ENCODE measurements at places on chromosomes 5 and 9.

- DNase-seq, result peak; percentile 8
Observed at GRCh38 chr9:122402403-122402871, 31.6 kb downstream of the PTGS1 start.

GRCh38 chr9:109437286-109437685, 60.8 kb downstream of the PTPN3 start:
- no peak for DNase-seq

DNA sequence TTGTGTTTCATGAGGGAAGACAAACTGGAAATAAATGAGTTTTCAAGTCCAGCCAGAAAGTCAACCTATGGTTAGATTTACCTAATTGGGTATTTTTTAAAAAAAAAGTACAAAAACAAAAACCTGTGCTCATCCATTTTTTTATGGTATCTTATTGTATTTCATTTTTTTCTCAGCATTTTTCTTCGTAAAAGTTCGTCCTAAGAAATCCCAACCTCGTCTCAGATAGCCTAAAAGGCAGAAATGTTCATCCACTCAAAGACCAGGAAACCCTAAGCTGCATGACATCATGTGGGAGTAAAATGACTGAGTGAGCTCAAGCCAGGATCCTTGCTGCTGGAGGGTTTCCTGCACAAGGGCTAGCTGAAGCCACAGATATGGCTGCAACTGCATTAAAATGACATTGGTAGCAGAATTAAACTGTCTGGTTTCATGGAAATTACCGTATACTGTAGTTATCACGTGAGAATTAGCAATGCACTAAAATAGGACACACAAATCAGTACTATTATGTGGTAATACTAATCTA, 70.4 kb downstream of the NFIB start:
- DNase-seq, result no peak

GRCh38 chr9:86337469-86338108, 16.6 kb downstream of the TUT7 start:
- no peak for DNase-seq

- peak; percentile 71 for DNase-seq
Observed at GRCh38 chr5:123810253-123810652, 298.3 kb downstream of the CSNK1G3 start.

DNA sequence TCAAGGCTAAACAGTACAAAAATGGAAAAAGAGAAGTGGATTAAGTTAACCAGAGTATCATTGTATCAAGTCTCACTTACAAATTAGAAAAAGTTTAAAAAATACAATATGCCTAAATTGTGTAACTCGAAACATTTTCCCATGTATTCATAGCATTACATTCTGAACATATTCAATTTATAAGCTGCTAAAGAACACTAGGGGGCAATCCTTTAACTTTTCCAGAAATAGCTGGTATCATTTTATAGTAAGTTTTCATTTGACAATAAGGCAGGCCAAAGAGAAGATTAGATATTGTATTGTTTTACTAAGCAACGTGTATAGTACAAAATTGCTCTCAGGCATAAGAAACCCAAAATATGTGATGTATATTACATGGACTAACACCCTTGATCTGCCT, 234.6 kb downstream of the ADGRV1 start:
- no peak for DNase-seq

DNA sequence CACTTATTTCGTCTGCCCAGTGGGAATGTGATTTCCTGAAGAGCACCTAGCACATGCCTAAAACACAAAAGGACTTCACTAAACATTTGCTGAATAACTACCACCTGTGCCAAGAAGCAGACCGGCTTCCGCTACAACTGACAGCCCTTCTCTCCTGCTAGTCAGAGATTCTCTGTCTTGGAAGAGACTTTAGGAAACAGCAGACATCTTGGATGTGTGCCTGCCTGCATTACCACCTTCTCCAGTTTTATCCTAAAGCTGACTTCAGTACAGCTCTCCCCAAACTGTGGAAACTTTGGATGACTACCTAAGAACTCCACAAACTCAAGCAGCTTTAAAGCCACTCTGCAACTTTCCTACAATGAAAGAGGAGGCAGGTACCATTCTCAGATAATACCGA, 116.5 kb upstream of the MAN2A1 start:
- DNase-seq, result no peak

DNA sequence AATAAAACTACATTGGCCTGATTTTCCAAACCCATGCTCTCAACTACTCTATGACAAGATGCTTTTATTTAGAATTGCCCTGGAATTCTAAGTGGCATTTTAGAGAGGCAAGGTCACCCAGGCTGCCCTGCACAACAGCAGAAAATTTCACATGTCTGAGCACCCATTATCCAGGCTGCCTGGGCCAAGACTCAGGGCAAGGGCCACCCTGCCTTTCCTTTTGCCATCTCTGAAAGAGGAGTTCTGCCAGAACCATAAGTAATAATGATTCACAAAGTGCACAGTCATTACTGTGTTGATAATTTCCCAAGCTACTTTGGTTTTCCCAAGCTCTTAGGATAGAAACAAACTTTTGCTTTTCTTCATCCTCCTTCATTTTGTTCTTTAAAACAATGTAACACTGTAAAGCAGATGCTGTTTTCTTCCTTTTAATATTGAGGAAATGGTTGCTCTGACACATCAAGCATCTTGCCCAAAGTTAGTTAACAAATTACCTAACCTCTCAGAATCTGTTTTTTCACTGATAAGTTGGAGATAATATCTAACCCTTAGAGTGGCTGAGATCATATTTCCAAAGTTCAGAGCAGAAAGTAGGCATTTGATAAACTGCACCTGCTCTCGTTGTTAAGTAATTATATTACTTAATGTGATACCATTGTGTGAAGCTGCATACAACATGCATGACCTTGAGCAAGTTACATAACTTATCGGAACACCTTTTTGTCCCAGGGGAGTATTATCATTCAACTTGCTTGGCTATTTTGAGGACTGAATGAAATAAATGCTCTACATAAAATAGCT, 325.6 kb downstream of the PRELID2 start:
- no peak for DNase-seq

DNA sequence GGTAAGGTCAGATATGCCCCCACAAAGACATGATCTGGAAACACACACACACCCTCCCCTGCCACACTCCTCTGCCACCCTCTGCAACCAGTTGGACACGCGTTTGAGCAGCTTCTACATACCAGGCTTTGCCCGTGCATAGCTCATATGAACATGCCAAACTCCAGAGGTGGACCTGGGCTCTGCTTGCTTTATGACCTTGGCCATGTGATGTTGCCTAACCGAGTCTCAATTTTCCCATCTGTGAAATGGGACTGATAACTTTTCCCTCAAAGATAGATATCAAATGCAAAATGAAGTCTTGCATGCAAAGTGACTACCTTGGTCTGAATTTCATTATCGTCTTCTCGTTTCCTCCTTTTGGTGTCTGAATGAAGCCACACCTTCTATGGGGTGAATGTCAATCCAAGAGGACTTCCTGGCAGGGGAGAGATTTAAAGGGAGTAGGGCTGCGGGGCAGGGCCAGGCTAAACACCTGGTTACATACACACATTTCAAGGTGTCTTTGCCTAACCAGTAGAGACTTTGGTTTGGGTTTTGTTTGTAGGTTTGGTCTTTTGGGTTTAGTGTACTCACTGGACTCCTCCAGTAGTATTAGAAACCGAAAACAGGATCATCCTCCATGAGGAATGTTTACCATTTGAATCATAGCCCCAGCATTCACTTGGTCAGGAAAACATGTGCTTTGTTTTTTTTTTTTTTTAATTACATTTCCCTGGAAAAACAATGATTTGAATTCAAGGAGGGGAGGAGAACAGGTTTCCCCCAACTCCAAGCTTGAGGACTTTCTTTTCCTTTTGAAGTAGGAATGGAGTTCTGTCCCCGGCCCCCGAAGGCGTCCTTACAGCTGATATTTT, 63.2 kb downstream of the COL27A1 start:
- no peak for DNase-seq

GRCh38 chr9:31700252-31701045, 684.0 kb upstream of the ACO1 start:
- no peak for DNase-seq

- peak; percentile 36 for DNase-seq
Observed at GRCh38 chr9:121398374-121398773, 28.3 kb upstream of the STOM start.

GRCh38 chr9:126677188-126678084, 63.7 kb downstream of the LMX1B start:
- DNase-seq, result no peak

- DNase-seq, result no peak
Observed at GRCh38 chr5:132182359-132183040, 45.2 kb downstream of the P4HA2 start.

- no peak for DNase-seq
Observed at GRCh38 chr9:127967151-127967809, 13.5 kb downstream of the EEIG1 start.

GRCh38 chr9:81370650-81371049, 318.7 kb downstream of the TLE1 start:
- DNase-seq, result peak; percentile 15

DNA sequence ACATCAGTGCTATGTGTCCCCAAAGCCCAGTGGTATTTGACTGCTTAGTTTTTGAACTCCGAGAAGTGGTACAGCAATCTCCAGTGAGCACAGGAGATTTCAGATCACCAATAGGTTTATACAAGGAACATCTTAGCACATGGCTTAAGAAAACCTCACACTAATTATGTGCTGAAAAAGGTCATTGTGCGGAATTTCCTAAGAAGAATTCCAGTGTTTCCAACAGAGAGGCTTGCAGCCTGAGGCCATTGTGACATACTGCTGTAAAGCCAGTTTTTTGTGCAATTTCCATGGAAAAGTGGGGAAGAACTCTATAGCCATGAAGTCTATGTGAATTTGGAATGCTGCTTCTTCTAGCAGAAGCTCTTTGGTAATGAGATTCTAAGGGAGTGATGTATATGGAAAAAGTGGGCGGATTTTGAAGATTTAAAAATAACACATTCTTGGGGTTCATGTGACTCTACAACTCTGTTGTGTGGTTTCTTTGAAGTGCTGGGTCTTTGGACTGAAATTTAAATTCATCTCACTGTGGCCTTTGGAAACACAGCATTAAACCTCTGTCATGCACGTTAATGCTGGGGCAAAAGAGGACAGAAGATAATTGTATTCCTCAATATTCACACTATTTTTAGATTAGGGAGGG, 110.5 kb upstream of the CD180 start:
- DNase-seq, result no peak

GRCh38 chr5:139667730-139668063, 19.5 kb downstream of the CXXC5 start:
- DNase-seq, result no peak

GRCh38 chr9:134408939-134409737, 82.9 kb downstream of the RXRA start:
- no peak for DNase-seq

DNA sequence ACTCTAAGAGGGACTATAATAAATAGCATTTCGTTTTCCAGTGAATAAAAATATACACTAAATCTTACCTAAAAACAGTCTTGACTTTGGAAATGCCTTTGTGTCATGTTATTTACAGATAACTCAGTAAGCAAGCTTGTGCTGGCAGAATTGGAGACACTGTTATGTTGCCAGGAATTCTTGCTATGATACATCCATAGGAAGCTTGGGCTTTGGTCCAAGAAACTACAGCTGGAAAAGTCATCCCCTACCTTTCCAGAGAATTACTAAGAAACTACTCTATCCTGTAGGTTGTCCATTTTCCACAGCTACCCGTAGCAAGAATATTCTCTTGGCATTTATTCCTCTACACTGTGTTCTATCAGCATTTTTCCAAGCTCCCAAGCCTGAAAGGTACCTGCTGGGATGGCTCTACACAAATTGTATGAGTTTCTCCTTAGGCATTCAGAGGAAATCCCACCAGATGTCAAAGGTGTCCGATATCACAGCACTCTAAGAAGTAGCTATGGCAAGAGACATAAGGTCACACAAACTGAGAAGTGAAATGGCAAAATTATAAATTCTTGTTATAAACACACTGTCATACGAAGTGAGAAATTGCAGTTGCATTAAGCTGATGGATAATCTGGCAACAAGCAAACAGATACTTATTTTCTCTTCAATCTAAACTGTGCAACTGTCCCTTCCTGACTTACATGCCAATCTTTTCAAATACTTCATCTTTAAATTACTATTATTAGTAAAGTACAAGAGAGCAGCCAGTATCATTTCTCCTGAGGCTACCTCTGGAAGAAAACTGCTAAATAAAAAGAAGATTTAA, 68.5 kb downstream of the MCTP1 start:
- no peak for DNase-seq

- peak; percentile 63 for DNase-seq
Observed at GRCh38 chr5:114727358-114727757, 365.5 kb downstream of the KCNN2 start.

All from eye (tissue), 1 donor.